ENCODE measurements at places on chromosomes 7 and 10. TPM values are rescaled to one million over a fixed set of nuclear protein-coding genes. Genes with fewer than 3 reads are reported as not detected.

HIP1 gene
- 10.7 TPM for total RNA-seq

STK31 gene
- 0.44 TPM for total RNA-seq

OR6V1 gene
- total RNA-seq, result not detected

PLEKHS1 gene
- total RNA-seq, result 0.12 TPM

CLDN3 gene
- not detected for total RNA-seq

ADRA2A gene
- total RNA-seq, result 0.22 TPM

PTER gene
- total RNA-seq, result 17.8 TPM

CAMK1D gene
- total RNA-seq, result 25.3 TPM

PPP1R17 gene
- total RNA-seq, result not detected

All from CD4-positive, CD25-positive, alpha-beta regulatory T cell (primary cell).